ENCODE measurements at places on chromosomes 11 and 22.

- no peak for DNase-seq
These were observed 12.7 kb upstream of the TNNT3 start for GRCh38 chr11:1906611-1907423.

GRCh38 chr22:32175683-32176644, 16.9 kb upstream of the C22orf42 start:
- no peak for DNase-seq

DNA sequence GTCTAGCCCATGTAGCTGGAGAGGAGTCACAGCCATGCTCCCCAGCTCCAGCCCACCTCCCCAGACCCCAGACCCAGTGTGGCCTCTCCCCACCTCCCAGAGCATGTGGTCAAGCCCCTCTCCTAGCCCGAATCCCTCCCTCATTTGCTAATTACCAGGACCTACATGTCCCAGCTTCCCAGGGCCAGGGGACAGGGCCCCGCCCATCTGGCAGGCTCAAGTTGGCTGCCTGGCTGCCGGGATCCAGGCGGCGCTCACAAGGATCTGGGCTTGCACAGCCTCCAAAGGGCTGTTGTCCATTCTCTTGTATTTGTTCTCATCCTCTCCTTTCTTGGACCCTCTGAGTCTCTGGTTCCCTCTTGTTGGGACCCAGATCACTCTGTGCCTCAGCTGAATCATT, 4.6 kb upstream of the MIF start:
- no peak for DNase-seq

- DNase-seq = no peak
These were observed 4.0 kb downstream of the STIM1 start for GRCh38 chr11:3859373-3859881.

GRCh38 chr11:10653261-10653660, 40.3 kb downstream of the IRAG1 start:
- no peak for DNase-seq

DNA sequence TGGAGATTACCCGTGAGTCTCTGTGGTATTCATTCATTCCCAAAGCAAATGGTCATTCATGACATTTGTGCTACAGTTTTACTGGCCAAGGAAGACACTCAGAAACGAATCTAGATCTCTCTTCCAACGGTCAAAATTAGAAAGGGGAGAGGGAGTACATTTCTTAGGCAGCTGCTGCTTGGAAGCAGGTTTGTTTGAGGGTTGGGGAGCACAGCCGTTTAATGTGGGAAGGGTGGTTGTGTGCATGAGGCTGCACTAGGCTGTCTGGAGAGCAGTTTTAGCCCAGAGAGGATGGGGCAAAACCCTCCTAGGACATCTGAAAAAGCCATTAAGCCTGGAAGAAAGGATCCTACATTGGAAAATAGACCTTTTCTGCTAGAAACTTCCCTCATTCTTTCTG, 29.7 kb upstream of the TIMP3 start:
- DNase-seq = no peak

GRCh38 chr11:6844356-6844755, 1.1 kb upstream of the OR10A5 start:
- DNase-seq = no peak

- DNase-seq = no peak
These were observed 83.7 kb upstream of the SEPTIN5 start for GRCh38 chr22:19630614-19631013.

GRCh38 chr11:130638624-130639023, 190.2 kb downstream of the ADAMTS15 start:
- no peak for DNase-seq

GRCh38 chr11:3087821-3088800, 30.9 kb upstream of the CARS1 start:
- no peak for DNase-seq

- no peak for DNase-seq
These were observed 210.7 kb downstream of the TBC1D22A start for GRCh38 chr22:46972901-46973831.

All from fibroblast of skin of right biceps (primary cell).